ENCODE measurements at places on chromosomes 2 and 18. TPM values are rescaled to one million over a fixed set of nuclear protein-coding genes. Genes with fewer than 3 reads are reported as not detected.

DNA sequence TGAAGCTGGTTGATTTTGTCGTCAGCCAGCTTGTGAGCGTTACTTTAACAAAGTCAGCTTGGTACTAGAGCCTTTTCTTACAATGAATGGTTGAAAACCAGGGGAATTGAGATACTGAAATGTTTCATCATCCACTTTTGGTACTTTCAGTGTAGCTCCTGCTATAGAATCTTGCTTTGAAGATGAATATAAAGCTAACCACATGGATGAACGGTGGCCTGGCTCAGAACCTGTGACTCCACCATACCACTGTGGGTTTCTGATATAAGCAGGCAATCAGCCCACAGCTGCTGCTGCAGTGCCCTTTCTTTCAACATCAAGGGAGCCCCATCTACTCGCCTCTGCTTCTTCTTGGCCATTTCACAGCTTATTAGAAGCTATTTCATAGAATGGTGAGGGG is 53.2 kb upstream of the GPR45 start:
- no peaks in the 10 kb centered on the region for H3K36me3 ChIP-seq
- peaks cover 3% of the 10 kb centered on the region for H3K27me3 ChIP-seq
- no peaks in the 10 kb centered on the region for H3K4me1 ChIP-seq
- no peak overlapping the region for H3K27ac ChIP-seq

The MYOM1 gene
- 0.75 TPM for total RNA-seq

GRCh38 chr2:55311444-55311870 is 42.4 kb upstream of the MTIF2 start:
- peak overlapping the region; percentile 54 for H3K27ac ChIP-seq
- H3K27me3 ChIP-seq: no peaks in the 10 kb centered on the region
- DNase-seq: no peak
- peaks cover 2% of the 10 kb centered on the region for H3K36me3 ChIP-seq
- no peak overlapping the region for H3K4me3 ChIP-seq
- H3K4me1 ChIP-seq: peaks cover 14% of the 10 kb centered on the region

The GAL3ST2 gene
- total RNA-seq: 1.2 TPM

- no peaks in the 10 kb centered on the region for H3K36me3 ChIP-seq
- no peak overlapping the region for H3K27ac ChIP-seq
- H3K4me1 ChIP-seq: no peaks in the 10 kb centered on the region
- no peak for DNase-seq
These were observed 609.0 kb upstream of the CELF4 start for GRCh38 chr18:38174594-38174993.

- H3K4me1 ChIP-seq: peaks cover 9% of the 10 kb centered on the region
- peaks cover 9% of the 10 kb centered on the region for H3K27me3 ChIP-seq
- no peak overlapping the region for H3K4me3 ChIP-seq
- no peak for DNase-seq
- H3K27ac ChIP-seq: no peak overlapping the region
These were observed 88.1 kb downstream of the MRPS9 start for GRCh38 chr2:105125920-105126319.

DNA sequence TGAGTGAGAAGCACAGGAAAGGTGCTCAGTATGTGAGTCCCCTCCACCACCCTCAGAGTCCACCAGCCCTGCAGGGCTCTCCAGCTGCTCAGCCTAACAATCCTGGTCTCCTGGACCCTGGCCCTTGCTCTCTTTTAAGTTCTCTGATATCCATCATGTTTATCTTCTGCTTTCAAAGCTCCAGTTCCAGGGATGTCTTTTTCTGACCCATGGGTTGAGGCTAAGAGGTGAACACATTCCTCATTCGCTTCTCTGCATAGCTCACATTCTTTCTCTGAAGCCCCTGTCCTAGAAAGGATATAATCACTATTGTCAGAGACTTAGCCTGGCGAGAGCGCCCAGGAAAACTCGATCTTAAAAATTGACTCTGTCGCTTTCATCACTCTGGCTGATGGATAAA is 86.4 kb downstream of the ARL4C start:
- peaks cover 23% of the 10 kb centered on the region for H3K4me1 ChIP-seq
- H3K27me3 ChIP-seq: no peaks in the 10 kb centered on the region
- H3K27ac ChIP-seq: no peak overlapping the region
- H3K36me3 ChIP-seq: no peaks in the 10 kb centered on the region
- no peak for DNase-seq

The RPS27A gene
- total RNA-seq: 1,064 TPM

GRCh38 chr2:62744603-62745002 is 39.1 kb downstream of the EHBP1 start:
- H3K4me3 ChIP-seq: no peak overlapping the region
- no peak for DNase-seq
- no peak overlapping the region for H3K27ac ChIP-seq
- H3K36me3 ChIP-seq: peaks cover 6% of the 10 kb centered on the region

- H3K4me1 ChIP-seq: peaks cover 6% of the 10 kb centered on the region
- DNase-seq: no peak
- no peaks in the 10 kb centered on the region for H3K27me3 ChIP-seq
- no peak overlapping the region for H3K4me3 ChIP-seq
These were observed 375.2 kb downstream of the ARHGAP15 start for GRCh38 chr2:143504397-143504796.

The SLC8A1 gene
- 3.4 TPM for total RNA-seq

- no peak overlapping the region for H3K27ac ChIP-seq
- H3K36me3 ChIP-seq: no peaks in the 10 kb centered on the region
- H3K27me3 ChIP-seq: no peaks in the 10 kb centered on the region
These were observed 464.2 kb downstream of the CCDC85A start for GRCh38 chr2:56647997-56648396.

DNA sequence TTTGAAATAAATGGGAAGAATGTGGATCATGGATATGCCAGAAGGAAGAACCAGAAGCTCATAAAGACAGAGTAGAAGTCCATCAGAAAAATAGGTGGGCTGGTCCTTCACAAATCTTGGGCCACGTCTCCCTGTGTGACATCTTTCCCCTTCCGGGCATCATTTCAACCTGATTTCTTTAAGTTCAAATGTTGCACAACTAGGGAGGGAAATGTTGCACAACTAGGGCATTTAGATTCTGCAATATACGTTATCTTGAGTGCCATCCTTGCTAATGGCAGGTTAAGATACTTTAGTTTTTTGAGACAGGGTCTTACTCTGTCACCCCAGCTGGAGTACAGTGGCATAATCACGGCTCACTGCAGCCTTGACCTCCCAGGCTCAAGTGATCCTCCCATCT is 129.6 kb downstream of the CERS6 start:
- H3K36me3 ChIP-seq: peaks cover 17% of the 10 kb centered on the region
- H3K27me3 ChIP-seq: no peaks in the 10 kb centered on the region
- no peak for DNase-seq
- no peak overlapping the region for H3K4me3 ChIP-seq
- H3K4me1 ChIP-seq: peaks cover 33% of the 10 kb centered on the region

DNA sequence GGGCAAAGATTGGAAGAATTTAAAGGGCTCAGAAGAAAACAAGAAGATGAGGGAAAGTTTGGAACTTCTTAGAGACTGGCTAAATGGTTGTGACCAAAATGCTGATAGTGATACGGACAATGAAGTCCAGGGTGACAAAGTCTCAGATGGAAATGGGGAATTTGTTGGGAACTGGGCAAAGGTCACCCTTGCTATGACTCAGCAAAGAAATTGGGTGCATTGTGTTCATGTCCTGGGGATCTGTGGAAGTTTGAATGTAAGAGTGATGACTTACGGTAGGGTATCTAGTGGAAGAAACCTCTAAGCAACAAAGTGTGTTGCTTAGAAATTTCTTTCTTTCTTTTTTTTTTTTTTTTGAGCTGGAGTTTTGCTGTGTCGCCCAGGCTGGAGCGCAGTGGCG is 6.0 kb upstream of the IL1A start:
- H3K36me3 ChIP-seq: peaks cover 4% of the 10 kb centered on the region
- no peak overlapping the region for H3K4me3 ChIP-seq
- H3K4me1 ChIP-seq: peaks cover 14% of the 10 kb centered on the region
- peaks cover 2% of the 10 kb centered on the region for H3K27me3 ChIP-seq
- no peak overlapping the region for H3K27ac ChIP-seq
- no peak for DNase-seq

Measured in activated CD4-positive, alpha-beta T cell treated with anti-CD3 and anti-CD28 coated beads, Interleukin-2, amount 10 ng/mL, durations not matched to agents 24 days and 14 days (primary cell).